Astrocyte of the hippocampus (primary cell): ENCODE measurements at places on chromosomes 6 and 20.

DNA sequence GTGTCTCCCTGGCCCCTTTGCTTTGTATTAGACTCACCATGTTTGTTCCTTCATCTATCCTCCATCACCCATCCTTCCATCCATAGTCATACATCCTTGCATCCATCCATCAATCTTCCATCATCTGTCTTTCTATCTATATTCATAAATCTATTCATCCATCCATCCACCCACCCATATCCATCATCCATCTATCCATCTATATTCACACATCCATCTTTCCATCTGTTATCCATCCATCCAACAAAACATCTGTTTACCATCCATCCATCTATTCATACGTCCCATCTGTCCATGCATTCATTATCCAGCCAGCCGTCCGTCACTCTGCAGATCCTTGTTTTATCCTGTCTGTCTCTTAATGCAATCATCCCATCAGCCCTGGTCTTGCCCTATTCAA is 10.6 kb downstream of the DDR1 start:
- DNase-seq = no peak

DNA sequence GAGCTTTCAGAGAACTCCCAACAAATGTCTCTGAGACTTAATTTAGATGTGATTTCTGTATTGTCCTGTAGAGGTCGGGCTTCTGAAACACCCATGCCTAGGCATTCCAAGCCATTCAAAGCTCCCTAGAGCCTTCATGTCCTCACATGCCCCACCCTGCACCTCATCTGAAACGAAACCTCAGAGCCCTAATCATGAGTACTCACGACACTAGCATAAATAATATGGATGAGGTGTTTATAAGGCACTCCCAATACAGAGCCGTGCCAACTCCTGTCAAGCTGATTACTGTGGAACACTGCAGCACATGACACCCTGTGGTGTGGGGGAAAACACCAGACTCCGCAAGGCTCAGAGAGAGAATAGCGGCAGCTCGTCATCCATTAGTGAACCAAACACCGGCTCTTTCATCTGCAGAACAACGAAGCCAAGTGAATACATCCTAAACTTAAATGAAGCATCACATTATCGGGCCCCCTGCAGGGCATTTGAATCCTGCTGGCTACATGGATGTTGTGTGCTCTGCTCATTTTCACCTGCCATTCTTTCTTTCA is 83.8 kb downstream of the FNDC1 start:
- DNase-seq = peak; percentile 86

GRCh38 chr6:161152907-161153662 is 120.8 kb downstream of the AGPAT4 start:
- no peak for DNase-seq

- no peak for DNase-seq
Measured at GRCh38 chr6:1255636-1256365, 56.1 kb upstream of the FOXQ1 start.

- no peak for DNase-seq
Measured at GRCh38 chr6:128311944-128312570, 208.3 kb downstream of the PTPRK start.

DNA sequence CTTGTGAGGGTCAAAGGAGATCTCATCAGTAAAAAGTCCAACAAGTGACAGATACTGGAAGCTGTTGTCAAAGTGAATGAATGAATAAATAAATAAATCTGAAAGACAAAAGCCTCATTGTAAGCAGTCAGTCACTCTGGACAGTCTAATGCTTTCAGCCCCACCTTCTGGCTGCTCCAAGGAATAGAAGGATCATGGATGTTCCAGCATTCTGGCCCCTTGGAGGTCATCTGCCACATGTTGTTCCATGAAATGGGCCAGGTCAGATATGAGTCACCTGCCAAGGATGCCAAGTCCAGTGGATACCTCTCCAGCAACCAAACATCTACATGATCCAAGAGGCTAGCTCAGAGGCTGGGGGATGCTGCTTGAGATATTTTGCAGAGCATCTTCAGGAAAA is 185.6 kb downstream of the BMP7 start:
- DNase-seq = peak; percentile 32

DNA sequence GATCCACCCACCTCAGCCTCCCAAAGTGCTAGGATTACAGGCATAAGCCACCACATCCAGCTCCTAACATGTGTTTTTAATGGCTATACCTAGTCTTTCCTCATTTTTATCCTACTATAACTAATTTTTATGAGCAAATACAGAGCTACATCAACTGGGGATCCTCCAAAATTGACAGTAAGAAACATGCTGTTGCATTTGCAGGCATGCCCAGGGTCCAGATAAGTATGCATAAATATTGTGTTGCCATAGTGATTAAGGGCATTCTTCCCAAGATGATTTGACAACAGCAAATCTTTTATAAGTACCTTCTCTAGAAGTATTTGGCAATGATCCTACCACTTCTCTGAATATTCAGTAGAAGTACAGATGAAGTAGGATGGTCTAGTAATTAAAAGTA is 41.9 kb upstream of the MOXD1 start:
- peak; percentile 20 for DNase-seq

GRCh38 chr20:39210341-39211036 is 248.3 kb downstream of the DHX35 start:
- no peak for DNase-seq

DNA sequence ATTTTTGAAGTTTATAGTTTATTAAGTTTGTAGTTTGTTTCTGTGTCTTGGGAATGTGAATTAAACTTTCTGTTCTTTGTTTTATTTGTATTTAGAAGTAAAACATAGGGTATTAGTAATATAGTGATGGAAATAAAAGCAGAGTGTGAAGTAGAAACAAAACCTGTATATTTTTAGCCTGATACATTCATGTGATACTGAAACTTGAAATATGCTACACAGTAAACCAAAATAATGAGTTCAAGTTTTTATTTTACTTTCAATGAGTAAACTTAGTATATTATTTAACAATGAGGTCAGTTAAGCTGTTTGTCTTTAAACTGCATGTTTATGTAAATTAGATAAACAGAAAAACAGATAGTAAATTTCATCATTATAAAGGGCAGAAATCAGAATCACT is 1592.6 kb downstream of the GRIK2 start:
- no peak for DNase-seq

GRCh38 chr6:151240036-151240685 is 394 bp downstream of the AKAP12 start:
- peak; percentile 93 for DNase-seq

- DNase-seq = no peak
Measured at GRCh38 chr6:33634946-33635345, 13.8 kb downstream of the ITPR3 start.

- DNase-seq = peak; percentile 94
Measured at GRCh38 chr20:17562804-17563305, 7.0 kb upstream of the DSTN start.

DNA sequence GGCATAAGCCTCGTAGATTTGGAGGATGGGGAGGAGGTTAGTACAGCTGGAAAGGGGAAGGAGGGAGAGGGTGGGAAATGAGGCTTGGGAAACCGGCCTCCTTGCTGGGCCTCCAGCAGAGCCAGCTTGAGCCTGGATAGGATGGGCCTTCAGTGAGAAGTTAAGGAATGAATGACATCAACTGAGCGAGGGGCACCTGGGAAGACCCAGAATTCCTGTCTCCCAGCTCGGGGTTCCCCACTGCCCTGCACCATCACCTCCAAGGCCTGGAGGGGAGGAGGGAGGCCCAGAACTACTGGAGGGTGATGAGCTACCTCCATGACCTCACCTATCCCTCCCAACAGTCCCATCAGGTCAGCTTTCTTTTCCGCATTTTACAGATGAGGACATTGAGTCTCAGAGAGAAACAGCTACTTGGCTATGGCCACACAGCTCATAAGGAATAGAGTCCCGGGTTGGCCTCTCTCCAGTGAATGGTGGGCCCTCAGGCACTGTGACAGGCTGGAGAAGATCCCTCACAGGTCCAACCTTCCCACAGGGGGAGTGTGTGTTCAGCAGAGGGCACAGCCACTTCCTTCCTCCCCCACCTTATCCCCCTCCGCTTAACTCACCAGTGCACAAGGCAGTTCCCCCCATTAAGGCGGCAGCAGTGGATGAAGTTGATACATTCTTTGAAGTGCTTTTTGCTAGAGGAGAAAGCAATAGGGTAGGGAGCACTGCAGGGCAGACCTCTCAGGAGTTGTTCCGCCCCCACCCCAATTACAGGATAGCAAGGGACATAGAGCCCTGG is 6.8 kb downstream of the DUSP15 start:
- DNase-seq = no peak

- DNase-seq = no peak
Measured at GRCh38 chr6:7200598-7201443, 93.1 kb downstream of the RREB1 start.

DNA sequence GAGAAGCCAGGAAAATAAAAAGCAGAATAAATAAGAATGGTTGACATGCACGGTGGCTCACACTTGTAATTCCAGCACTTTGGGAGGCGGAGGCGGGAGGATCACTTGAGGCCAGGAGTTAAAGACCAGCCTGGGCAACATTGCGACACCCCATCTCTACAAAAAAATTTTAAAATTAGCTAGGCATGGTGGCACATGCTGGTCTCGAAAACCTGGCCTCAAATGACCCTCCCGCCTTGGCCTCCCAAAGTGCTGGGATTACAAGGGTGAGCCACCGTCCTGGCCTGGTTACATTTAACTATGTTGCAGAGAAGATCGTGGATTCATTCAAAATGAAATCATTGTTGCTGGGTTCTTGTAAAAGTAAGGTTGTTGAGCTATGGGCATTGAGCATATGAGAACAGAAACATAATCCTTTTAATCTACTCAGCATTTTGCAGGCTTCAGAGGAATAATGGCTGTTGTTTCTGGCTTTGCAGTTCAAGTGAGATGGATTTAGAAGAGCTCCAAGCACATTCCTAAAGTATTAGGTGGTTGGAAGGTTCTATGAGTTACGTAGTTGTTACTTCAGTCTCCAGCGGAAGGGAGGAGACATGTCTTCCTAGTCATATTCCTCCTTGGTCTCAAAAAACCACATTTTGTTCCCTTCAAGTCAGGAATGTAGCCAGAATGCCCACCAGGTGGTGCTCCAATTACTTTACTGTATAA is 45.6 kb upstream of the RAB23 start:
- peak; percentile 96 for DNase-seq

DNA sequence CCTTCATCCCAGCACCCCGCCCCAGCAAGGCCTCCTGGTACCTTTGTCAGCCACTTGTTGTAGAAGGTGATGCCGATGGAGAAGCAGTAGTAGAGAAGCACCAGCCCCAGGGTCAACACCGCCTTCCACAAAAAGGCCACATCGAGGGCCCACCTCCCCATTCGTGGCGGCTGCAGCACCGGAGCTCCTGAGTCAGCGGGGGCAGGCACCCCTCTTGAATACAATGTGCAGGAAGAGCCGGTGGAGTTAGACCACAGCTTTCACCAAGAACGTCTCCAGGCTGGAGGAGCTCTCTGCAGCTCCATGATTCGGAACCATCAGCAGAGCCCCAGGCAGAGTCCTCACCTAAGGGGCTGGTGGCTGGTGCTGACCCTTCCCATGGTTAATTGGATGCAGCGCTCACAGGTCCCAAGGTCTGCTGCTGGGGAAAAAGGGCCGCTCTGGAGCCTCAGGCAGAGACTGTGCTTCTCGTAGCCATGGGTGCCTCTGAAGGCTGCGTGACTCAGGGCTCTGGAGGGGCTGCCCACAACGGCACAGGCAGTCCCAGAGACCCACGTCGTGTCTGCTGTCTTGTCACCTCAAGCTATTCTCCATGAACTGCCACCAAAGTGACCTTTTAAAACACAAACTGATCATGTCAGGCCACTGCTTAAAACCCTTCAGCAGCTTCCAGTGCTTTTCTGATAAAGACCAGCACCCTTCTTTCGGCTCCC is 47.9 kb downstream of the ELMO2 start:
- DNase-seq = no peak

DNA sequence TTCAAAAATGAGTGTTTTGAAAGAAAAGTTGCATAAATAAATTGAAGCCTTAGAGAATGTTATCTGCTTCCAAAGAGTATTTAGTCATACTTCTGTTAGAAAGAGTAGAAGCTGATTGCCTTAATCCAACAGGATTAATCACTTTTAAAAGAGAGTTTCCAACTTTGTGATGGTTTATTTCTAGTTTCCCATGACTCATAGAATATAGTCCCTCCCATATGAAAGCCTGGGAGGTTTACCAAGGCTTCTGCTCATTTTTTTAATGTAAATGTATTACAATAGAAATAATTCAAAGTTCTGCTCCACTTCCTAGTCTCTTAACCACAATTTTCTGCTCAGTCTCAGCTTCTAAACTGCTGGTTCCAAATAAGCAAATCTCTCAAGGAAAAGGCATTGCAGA is 118.0 kb upstream of the IRAK1BP1 start:
- DNase-seq = peak; percentile 3

GRCh38 chr6:99940582-99940981 is 53.4 kb downstream of the MCHR2 start:
- DNase-seq = no peak

DNA sequence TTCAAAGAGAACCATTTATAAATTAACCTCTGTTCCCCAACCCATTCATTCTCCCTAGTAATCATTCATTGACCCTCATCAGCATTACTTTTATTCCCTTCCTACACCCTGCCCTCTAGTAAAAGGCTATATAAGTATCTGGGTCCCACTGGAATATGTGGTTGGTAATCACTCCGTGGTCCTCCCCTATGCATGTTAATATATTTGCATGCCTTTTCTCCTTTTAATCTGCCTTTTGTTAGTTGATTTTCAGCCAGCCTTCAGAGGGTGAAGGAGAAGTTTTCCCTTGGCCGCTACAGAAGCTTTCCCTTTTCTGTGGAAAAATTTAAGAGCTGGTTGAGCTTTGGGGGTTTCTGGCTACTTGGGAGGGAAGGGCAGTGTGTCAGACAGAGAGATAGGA is 585.6 kb downstream of the UTRN start:
- no peak for DNase-seq

GRCh38 chr6:104700371-104701185 is 159.1 kb downstream of the HACE1 start:
- no peak for DNase-seq

- no peak for DNase-seq
Measured at GRCh38 chr6:154538640-154539191, 28.2 kb upstream of the CNKSR3 start.

- DNase-seq = no peak
Measured at GRCh38 chr6:166268431-166268830, 39.8 kb downstream of the PRR18 start.

DNA sequence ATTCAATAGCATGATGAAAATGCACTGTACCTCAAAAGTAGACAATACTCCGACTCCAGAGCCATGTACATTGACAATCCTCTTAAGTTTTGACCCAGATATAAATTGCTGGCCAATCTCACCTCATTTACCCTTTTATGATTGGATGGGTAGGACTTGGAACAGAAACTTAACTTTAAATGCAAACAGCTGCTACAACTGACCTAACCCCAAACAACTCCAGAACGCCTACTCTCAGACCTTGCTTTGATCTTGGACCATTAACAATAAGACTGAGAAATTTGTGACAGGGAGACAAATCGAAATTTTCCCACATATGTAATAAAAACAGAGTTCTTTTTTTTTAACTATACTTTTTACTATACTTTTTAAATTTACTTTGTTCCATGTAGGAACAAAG is 200.5 kb upstream of the MCHR2 start:
- no peak for DNase-seq
